ENCODE measurements at places on chromosomes 4 and X.
A peak's percentile ranks its signal among the peaks of the same experiment; 100 is the strongest.

DNA sequence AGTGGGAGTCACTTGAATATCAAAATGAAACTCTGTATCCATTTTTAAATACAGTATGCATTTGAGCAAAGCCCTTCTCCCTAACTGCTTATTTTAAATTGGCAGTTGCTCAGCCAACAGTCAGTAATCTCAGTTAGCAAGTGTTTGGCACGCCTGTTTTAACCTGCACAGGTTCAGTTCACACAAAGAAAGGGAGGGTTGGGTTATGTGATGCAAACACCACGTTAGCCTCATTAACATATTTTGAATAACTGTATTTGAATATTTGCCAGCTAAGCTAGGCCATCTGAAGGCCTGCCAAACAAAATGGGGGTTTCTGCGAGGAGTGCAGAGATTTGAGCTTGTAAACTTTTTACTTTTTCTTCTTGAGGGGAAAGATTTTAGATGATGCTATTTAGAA is 19.8 kb downstream of the GAB1 start:
- H3K27me3 ChIP-seq: no peaks in the 10 kb centered on the region
- H3K4me1 ChIP-seq: peaks cover 47% of the 10 kb centered on the region
- H3K36me3 ChIP-seq: no peaks in the 10 kb centered on the region
- H3K4me3 ChIP-seq: no peak overlapping the region

DNA sequence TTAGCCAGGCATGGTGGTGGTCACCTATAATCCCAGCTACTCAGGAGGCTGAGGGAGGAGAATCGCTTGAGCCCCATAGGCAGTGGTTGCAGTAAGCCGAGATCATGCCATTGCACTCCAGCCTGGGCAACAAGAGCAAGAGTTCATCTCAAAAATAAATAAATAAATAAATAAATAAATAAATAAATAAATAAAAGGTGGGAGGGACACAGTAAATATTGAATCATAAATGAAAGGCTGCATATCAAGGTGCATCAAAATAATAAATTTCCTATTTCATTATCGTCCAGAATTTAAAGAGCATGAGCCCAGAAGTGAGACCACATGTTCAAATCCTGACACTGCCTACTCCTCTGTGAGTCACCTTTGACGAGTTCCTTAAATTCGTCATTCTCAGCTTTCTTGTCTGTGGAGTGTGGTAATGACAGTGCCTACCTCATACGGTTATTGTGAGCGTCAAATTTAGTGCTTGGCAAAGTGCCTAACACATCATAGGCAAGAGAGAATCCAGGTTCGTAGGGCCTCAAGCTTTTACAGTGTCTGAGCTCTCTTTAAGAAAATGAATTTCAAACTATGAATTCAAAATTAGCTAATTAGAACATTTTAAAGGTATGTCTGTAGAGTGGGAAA is 49.9 kb downstream of the IL15 start:
- no peak overlapping the region for H3K4me3 ChIP-seq
- no peak overlapping the region for H3K27ac ChIP-seq
- H3K27me3 ChIP-seq: no peaks in the 10 kb centered on the region
- H3K36me3 ChIP-seq: no peaks in the 10 kb centered on the region

DNA sequence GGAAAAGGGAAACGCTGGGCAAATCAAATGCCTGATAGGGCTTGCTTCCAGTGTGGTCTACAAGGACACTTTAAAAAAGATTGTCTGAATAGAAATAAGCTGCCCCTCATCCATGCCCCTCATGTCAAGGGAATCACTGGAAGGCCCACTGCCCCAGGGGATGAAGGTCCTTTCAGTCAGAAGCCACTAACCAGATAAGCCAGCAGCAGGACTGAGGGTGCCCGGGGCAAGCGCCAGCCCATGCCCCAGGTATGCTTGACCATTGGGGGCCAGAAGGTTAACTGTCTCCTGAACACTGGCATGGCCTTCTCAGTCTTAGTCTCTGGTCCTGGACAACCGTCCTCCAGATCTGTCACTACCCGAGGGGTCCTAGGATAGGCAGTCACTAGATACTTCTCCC is 17.7 kb downstream of the ACOX3 start:
- H3K4me1 ChIP-seq: peaks cover 10% of the 10 kb centered on the region
- no peak overlapping the region for H3K4me3 ChIP-seq
- no peak for DNase-seq
- H3K36me3 ChIP-seq: no peaks in the 10 kb centered on the region
- H3K27me3 ChIP-seq: no peaks in the 10 kb centered on the region

- H3K27ac ChIP-seq: no peak overlapping the region
- no peaks in the 10 kb centered on the region for H3K27me3 ChIP-seq
- H3K4me3 ChIP-seq: no peak overlapping the region
- peaks cover 14% of the 10 kb centered on the region for H3K4me1 ChIP-seq
These were observed 4.8 kb upstream of the RGS12 start for GRCh38 chr4:3287972-3288570.

DNA sequence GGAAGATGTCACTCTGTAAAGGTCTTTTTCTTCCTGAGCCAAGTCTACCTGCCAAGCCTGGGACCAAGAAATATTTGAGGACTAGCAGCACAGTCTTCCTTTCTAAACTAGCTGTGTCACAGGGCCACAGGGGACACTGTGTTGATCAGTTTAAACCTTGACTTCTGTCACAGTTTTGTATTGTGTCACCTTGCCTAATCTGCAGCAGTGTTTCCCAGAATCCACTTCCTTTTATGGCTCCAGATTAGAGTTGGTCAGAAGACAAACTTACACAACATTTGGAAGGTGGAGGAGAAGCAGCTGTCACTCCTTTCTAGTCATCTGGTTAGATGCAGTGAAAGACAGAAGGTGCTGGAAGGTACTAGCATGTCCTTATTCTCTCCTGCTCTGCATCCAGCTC is 143.1 kb upstream of the BCOR start:
- DNase-seq: no peak
- no peaks in the 10 kb centered on the region for H3K36me3 ChIP-seq
- H3K27ac ChIP-seq: no peak overlapping the region
- no peaks in the 10 kb centered on the region for H3K27me3 ChIP-seq
- no peak overlapping the region for H3K4me3 ChIP-seq

GRCh38 chr4:87050596-87050995 is 115.8 kb downstream of the AFF1 start:
- no peak for DNase-seq
- H3K27ac ChIP-seq: no peak overlapping the region
- no peaks in the 10 kb centered on the region for H3K27me3 ChIP-seq
- no peak overlapping the region for H3K4me3 ChIP-seq
- no peaks in the 10 kb centered on the region for H3K36me3 ChIP-seq

DNA sequence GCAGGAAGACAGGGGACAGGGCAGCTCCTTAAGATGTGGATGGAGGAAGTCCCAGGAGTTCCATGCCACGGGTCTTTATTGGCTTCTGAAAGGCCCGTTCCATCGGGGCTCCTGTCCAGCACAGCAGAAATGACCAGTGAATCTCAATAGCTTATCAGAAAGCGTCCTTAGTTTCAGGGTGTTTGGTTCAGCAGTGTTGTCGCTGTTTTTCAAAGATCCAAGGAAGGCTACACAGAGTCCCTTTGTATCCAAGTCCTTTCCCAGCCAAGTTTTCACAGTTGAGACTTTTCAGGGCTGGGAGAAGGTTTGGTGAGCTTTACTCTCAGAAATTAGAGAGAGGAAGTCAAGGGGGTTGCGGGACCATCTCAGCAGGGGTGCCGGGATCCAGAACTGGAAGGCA is 5.0 kb upstream of the ZCCHC4 start:
- no peak overlapping the region for H3K4me3 ChIP-seq
- no peaks in the 10 kb centered on the region for H3K27me3 ChIP-seq
- H3K27ac ChIP-seq: no peak overlapping the region
- H3K4me1 ChIP-seq: peaks cover 13% of the 10 kb centered on the region

GRCh38 chr4:177907736-177908424 is 465.6 kb upstream of the AGA start:
- H3K27me3 ChIP-seq: no peaks in the 10 kb centered on the region
- DNase-seq: no peak
- H3K4me3 ChIP-seq: no peak overlapping the region
- H3K36me3 ChIP-seq: no peaks in the 10 kb centered on the region
- H3K4me1 ChIP-seq: no peaks in the 10 kb centered on the region
- no peak overlapping the region for H3K27ac ChIP-seq

DNA sequence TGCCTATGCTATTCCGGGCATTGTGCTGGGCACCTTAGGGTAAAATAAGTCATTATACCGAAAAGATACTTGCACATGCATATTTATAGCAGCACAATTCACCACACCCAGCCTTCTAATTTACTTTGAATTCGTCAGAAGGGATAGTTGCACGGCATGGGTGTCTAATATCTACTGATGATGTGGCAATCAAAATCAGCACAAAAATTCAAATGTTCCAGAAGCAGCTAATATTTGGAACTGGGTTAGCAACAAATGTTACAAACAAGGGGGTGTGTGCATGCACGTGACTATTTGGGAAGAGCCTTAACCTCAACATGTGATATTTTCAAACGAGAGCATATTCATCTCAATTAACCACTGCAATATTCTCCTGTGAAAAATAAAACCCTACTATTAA is 79.7 kb upstream of the PRSS48 start:
- no peaks in the 10 kb centered on the region for H3K27me3 ChIP-seq
- peak; percentile 95 for DNase-seq
- H3K4me3 ChIP-seq: peak overlapping the region; percentile 56

DNA sequence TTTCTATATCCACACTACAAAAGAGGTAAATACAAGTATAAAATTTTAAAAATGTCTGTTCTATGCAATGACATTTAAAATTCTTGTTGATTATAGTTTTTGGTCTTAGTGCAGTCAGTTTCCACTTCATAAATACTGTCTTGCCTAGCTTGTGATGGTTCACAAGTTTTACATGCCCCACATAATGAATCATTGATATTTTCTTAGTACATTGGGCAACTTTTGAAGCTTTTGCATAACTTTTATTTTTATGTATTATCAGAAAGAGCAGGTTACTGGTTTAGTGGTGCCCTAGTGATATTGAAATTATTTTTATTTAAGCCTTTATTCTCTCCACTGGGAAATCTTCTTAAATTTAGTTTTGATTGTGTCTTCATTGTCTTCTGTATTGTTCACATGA is 388.0 kb downstream of the CCSER1 start:
- no peak overlapping the region for H3K4me3 ChIP-seq
- no peak for DNase-seq
- H3K4me1 ChIP-seq: no peaks in the 10 kb centered on the region
- H3K36me3 ChIP-seq: no peaks in the 10 kb centered on the region
- no peaks in the 10 kb centered on the region for H3K27me3 ChIP-seq

DNA sequence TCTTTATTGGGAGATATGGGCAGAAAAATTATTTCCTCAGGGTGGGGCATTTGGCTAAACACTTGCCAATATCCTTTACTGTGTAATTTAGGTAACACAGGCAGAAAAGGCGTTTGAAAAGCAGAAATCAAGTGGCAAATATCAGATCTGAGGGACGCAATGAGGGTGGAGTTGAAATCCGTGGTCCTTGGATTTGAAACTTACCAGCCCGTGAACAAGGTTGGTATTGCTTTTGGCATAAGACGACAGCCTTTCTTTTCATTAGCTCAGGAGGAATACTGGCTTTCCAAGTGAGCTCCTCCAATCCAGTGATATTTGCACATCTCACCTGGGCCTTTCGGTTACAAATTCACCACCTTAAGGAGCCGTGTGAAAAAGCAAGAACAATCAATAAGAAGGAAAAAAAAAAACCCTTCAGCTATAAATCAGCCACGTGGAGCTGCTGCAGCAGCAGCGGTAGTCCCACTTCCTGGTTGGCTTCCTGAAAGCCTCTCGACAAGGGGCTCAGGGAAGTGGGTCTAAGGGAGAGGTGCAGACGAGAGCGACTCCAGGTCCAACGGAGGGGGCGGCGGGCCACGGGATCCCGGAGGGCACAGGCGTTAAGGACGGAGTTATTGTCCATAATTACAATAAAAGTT is 734 bp upstream of the GALNT7 start:
- H3K4me3 ChIP-seq: peak overlapping the region; percentile 84
- no peaks in the 10 kb centered on the region for H3K27me3 ChIP-seq
- no peaks in the 10 kb centered on the region for H3K36me3 ChIP-seq
- 0 out of 2 replicates have a peak, but pooled peaks cover 8% of the 10 kb centered on the region for H3K4me1 ChIP-seq
- no peak overlapping the region for H3K27ac ChIP-seq

GRCh38 chrX:129996120-129996519 is 13.7 kb downstream of the BCORL1 start:
- H3K27me3 ChIP-seq: no peaks in the 10 kb centered on the region
- H3K4me3 ChIP-seq: no peak overlapping the region
- DNase-seq: peak; percentile 86
- no peaks in the 10 kb centered on the region for H3K36me3 ChIP-seq

- no peak overlapping the region for H3K4me3 ChIP-seq
- H3K27me3 ChIP-seq: no peaks in the 10 kb centered on the region
- H3K4me1 ChIP-seq: no peaks in the 10 kb centered on the region
- no peak overlapping the region for H3K27ac ChIP-seq
- H3K36me3 ChIP-seq: no peaks in the 10 kb centered on the region
These were observed 305.3 kb downstream of the TRIML1 start for GRCh38 chr4:188444500-188444899.

- no peaks in the 10 kb centered on the region for H3K27me3 ChIP-seq
- no peak overlapping the region for H3K4me3 ChIP-seq
- no peaks in the 10 kb centered on the region for H3K4me1 ChIP-seq
- no peak for DNase-seq
These were observed 2038.9 kb upstream of the ADGRL3 start for GRCh38 chr4:59161249-59161648.

DNA sequence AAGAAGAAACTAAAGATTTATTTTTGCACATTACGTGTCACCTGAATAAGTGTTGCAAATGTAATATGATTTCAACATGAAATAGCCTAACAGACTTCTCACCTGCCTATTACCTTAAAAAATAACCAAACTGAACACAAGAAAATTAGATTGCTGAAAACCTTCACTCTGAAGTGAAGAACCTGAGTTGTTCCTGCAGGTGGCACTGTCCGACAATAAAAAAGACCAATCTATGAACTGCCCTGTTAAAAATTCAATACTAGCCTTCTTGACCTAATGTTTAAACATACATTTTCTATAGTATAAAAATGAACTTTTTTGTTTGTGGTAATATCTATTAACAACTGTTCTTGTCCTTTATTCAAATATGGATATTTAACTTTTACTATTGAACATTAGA is 69.2 kb upstream of the PNPLA4 start:
- peak; percentile 47 for DNase-seq
- H3K36me3 ChIP-seq: no peaks in the 10 kb centered on the region
- no peaks in the 10 kb centered on the region for H3K27me3 ChIP-seq
- no peak overlapping the region for H3K4me3 ChIP-seq

DNA sequence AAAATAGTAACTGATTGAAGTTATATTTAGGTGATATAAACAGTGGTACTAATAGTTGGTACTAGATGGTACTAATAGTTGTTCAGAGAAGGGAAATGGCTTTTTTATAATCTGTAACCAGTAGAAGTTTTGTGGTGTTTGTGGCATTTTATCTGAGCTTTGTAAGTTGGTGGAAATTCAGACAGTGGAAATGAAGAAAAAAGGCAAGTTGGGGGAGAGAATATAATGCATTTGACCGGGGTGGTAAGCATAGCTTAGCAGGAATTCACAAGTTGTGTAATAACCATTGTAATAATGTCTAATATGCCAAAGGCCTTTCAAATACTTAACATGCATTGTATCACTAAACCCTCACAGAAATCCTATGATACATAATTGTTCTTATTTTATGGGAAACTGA is 36.3 kb downstream of the DTHD1 start:
- H3K27ac ChIP-seq: no peak overlapping the region
- no peak for DNase-seq
- no peak overlapping the region for H3K4me3 ChIP-seq
- no peaks in the 10 kb centered on the region for H3K4me1 ChIP-seq
- no peaks in the 10 kb centered on the region for H3K36me3 ChIP-seq
- H3K27me3 ChIP-seq: no peaks in the 10 kb centered on the region
